ENCODE measurements at places on chromosomes 12 and 14.

- DNase-seq: no peak
These were observed 28.8 kb upstream of the RPLP0 start for GRCh38 chr12:120229487-120230325.

GRCh38 chr14:23460960-23461359 is 8.5 kb upstream of the NGDN start:
- DNase-seq: no peak

DNA sequence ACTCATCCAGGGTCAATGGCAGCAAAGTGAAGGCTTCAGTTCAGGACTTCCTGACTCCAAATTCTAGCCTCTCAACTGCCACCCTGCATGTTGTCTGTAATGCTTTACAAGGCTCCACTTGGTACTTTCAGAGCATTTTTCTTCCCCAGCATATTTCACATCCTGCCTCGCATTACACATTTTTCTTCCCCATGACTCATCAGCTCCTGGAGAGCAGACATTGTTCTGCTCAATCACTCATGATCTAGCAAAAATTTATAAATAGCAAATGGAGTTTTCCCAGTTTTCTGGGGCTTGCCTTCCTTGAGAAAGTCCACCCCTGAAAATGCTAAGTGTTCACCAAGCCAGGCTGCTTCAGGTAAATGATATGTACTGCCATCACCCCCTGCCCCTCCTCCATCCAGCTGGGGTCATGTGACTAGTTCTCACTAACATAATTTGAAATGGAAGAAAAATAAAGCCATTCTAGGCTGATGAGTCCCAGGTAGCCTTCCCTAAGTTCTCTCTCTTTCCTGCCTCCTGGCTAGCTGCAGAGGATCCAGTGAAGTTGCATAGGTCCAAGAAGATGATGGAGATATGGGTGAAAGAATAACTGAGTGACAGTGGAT is 69.4 kb downstream of the ARMH4 start:
- DNase-seq: no peak

DNA sequence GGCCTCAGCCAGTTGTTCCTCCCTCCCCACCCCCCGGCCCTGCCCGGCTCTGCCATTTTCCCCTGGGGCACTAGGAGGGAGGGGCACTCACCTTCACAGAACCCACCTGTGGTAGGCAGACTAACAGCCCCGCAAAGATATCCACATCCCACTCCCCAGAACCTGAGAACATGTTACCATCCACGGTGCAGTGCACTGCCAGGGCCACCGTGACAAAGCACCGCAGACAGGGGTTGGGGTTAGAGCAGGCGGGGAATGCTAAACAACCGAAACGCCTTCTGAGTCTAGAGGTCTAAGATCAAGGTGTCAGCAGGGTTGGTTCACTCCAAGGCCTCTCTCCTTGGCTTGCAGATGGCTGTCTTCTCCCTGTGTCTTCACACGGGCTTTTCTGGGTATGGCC is 57.4 kb upstream of the NCOR2 start:
- DNase-seq: no peak

GRCh38 chr14:21496453-21496852 is 14.7 kb downstream of the METTL3 start:
- no peak for DNase-seq

DNA sequence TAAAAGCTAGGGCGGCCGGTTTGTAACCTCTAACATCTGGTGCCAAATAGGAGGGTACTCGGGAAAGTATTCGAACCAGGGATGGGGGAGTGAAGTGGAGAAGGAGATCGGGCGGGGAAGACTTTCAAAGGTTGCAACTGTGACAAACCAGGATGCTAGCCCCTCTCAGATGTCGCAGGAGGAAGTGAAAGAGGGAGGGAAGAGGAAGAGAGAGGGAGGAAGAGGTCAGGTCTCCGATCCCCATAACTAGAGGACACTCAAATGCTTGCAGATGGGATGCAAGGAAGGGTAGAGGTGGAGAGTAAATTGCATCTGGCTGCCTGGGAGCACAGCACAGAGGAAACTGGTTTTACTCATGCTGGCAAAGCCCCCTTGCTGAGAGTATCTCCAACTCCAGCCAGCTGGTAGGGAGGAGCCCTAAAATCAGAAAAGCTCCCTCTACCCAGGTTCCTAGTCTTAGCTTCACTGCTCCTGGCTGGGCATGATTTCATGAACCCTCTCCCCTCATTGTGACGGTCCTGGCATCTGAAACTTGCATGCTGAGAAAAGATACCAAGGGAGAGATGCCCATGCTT is 696.7 kb upstream of the TBX3 start:
- DNase-seq: no peak

- DNase-seq: no peak
These were observed 368.7 kb upstream of the PRICKLE1 start for GRCh38 chr12:42958291-42958674.

DNA sequence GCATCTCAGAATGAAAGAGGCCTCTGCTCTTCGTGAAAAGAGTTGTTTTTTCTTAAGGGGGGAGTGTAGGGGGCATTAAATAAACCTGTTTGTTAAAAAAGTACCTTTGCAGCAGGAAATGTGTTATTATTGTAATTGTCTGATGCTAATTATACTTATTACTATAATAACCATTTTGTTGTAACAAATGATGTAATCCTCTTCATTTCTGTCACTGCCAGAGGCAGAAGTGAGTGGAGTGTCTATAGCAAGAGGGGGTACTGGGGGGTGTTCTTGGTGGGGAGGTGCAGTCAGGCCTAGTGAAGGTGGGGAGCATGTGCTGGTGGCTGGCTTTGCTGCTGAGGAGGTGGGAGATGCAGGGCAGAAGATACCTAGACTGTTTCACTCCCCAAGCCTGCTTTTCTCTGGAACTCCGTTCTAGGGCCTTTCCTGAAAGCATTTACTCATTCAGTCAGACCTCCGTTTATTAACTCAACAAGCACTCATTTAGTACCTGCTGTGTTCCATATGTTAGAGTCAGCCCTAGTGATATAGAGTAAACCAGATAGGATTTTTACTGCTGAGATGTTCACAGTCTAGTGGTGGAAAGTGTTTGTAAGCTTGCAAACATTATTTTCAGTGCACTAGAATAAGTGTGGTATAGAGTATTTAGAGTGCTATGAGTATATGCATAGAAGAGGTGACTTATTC is 77.5 kb upstream of the CISTR start:
- no peak for DNase-seq

DNA sequence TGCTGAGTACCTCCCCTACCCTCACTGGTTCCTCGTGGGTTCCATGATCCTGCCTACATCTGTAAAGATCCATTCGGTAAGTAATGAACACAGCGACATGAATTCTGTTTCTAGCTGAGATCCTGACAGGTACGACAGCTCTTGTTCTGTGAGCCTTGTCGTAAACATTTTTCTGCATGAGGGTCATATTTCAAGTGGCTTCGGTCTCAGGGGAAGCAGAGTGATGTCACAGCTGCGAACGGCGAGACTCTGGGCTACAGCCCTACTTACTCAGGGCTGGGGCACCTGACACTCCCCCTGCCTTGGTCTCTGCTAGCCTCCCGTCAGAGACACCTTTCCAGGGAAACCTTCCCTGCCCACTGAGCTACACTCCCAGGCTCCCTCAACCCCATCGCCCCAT is 85.8 kb downstream of the RBM19 start:
- DNase-seq: no peak

GRCh38 chr12:98211909-98212695 is 303.3 kb upstream of the TMPO start:
- no peak for DNase-seq

- DNase-seq: no peak
These were observed 191.6 kb downstream of the CRADD start for GRCh38 chr12:93868771-93869170.
